Skeletal muscle cell (primary cell): ENCODE measurements at places on chromosomes 7 and 10.

DNA sequence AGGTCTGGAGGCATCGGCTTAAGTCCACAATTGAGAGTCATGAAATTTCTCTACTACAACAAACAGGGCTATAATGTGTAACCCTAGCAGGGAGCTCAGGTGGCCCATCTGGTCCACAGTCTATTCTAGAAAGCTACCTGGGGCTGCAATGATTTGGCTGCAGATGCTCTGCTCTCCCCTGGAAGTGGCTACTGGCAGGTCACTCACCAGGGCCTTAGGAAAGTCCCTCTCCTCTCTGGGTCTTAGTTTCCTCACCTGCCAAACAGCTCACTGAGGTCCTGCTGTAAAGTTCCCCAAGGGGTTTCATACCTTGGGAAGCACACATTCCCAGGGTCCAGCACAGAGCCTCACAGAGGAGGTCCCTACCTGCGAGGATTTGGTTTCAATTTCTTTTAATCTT, 2.5 kb downstream of the IGFBP3 start:
- no peak for DNase-seq

DNA sequence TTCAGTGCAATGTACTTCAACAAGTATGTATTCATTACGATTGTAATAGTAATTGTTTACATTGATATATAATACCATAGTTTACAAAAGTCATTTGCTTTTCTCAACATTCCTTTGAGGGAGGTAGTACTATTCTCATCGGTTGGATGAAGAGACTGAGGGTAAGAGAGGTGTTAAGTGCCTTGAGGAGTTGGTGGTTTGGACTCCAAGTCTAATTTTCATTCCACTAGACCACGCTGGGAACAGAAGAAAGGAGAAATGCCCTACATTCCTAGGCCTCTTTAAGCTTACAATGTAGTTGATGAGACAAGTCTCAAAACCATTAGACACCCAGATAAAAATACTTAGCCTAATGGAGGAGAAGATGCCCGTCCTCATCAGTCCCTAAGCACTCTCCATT, 28.6 kb downstream of the CDK1 start:
- DNase-seq, result no peak

- no peak for DNase-seq
Measured at GRCh38 chr10:78963074-78964034, 105.4 kb upstream of the ZMIZ1 start.

- no peak for DNase-seq
Measured at GRCh38 chr10:127453706-127454105, 95.4 kb upstream of the NPS start.

- DNase-seq, result no peak
Measured at GRCh38 chr7:115052706-115053105, 130.8 kb downstream of the MDFIC start.
